ENCODE measurements at places on chromosomes 1 and 21. TPM values are rescaled to one million over a fixed set of nuclear protein-coding genes. Genes with fewer than 3 reads are reported as not detected.

PCP4 gene
- total RNA-seq = not detected

C1orf94 gene
- total RNA-seq = 0.72 TPM

DNA sequence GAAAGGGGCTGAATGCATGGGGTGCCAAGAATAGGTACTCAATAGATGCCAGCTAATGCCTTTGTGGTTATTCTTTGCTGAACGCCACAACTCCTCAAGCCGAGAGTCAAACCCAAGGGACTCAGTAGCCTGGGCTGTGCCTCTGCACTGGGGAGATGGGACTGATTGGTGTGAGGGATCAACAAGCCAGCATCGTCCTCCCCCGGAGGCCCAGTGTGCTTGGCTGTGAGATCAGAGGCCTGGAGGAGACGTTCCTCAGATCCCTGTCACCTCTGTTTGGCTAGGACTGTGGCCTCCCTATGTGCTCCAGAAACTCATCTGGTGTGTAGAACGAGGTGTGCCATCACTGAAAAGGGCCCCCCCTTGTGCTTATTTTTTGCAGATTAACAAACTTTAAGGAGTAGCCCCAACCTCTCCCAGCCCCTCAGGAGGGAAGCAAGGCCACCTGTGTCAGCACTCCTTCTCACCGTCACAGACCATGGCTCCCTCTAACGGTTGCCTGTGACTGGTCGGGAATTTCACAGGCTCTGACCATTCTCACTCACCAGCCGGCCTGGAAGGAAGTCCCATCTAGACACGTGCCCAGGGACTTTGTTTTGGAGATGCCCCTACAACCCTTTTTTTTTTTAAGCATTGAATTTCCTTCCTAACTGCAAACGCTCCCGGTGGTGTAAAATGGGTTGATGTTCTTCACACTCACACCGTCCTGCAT is 194.0 kb upstream of the VAMP3 start:
- H3K27ac ChIP-seq = no peak overlapping the region
- no peaks in the 10 kb centered on the region for H3K4me1 ChIP-seq
- H3K4me3 ChIP-seq = no peak overlapping the region
- no peaks in the 10 kb centered on the region for H3K36me3 ChIP-seq
- no peak for DNase-seq
- H3K27me3 ChIP-seq = no peaks in the 10 kb centered on the region

- no peaks in the 10 kb centered on the region for H3K4me1 ChIP-seq
- H3K36me3 ChIP-seq = peaks cover 48% of the 10 kb centered on the region
- H3K27ac ChIP-seq = no peak overlapping the region
- H3K4me3 ChIP-seq = no peak overlapping the region
- DNase-seq = no peak
These were observed 7.4 kb downstream of the POFUT2 start for GRCh38 chr21:45280178-45280821.

Measured in A673 (cell line).